ACHN (cell line): ENCODE measurements at places on chromosomes 3 and 15.

DNA sequence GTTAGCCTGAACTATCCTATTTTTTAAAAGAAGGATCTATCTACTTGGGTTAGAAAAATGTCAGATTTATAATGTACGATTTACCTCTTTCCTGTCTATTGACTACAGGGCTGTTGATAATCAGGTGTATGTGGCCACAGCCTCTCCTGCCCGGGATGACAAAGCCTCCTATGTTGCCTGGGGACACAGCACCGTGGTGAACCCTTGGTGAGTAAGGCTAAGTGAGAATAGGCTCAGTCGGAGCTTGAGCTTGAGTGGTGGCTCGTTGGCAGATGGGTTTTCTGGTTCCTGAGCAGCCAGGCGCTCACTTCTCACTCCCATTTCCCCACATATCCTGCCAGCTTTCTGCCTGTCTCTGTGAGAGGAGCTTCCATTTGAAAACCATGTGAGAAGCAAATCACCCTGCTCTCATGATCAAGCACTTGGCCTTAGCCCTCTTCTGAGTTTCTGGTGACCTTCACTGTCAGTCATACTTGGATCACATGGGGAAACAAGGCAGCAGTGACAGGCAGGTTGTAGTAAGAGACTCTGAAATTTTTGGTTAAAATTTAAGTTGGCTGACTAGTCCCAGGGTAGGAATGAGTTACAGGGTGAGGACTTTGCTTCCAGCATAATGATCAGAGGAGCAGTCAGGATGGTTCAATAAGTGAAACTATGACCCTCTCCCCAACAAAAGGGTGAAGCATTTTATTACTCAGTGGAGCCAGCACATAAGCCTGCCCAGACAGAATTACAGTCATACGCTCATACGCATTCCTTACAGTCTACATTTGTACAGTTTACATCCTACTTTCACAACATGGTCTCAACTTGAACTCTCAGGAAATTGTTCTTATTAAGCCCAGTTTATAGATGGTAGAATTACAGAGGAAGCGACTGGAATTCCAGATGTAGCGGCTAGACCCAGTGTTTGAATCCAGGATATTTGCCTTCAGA is 18.0 kb downstream of the NIT2 start:
- DNase-seq: no peak

DNA sequence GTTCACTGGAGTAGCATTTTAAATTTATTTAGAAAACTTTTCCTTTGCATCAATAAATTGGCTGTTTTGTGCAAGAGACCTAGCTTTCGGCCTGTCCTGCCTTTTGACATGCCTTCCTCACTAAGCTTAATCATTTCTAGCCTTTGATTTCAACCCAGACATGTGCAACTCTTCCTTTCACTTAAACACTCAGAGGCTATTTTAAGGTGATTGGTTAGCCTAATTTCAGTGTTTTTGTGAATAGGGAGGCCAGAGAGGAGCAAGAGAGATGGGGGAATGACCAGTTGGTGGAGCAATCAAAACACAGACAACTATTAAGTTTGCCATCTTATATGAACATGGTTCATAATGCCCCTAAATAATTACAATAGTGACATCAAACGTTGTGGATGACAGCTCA is 333.4 kb downstream of the SLC9A9 start:
- no peak for DNase-seq

DNA sequence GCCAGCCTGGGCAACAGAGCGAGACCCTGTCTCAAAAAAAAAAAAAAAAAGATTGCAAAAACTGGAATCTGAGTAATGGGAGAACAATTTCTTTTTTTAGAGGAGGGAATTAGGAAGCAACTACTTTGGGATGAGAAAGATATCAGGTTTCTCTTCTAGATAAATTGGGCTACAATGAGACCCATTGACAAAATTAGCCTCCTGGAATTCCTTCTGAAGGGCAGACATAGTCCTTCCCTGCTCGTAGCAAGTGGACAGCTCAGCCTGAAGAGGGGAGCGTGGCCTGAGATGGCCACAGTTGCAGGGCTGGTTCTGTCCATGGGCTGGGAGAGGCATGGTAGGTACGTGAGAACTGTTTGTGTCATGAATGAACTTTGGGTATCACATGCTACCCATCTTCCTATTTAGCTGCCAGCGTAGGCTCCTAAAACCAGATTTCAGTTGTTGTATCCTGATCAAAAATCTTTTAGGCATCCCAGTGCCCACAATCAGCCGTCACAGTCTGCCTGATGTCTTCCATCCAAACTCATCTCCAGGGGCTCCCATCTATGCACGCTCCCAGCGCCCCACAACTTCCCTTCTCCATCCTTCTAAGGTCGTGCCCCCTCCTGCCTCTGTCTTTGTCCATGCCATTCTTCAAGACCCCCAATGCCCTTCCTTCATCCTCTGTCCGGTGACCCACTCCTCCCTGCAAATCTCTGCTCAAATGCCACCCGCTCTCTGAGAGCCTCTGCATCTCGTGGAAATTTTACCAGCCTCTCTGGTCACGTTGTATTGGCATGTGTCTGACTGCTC is 92.0 kb upstream of the NR2E3 start:
- DNase-seq: no peak

DNA sequence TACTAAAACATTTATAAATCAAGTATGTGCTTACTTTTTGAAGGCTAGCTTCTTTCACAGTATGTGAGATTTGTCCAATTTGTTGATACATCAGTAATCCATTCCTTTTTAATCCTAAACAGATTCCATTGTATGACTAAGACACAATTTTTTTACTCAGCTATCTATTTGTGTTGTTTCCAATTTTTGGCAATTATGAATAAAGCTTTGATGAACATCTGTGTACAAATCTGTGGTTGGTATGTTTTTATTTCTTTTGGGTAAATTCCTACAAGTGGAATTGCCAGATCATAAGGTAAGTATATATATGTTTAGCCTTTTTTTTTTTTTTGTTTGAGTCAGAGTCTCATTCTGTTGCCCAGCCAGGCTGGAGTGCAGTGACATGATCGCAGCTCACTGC is 56.2 kb upstream of the VEPH1 start:
- DNase-seq: no peak

DNA sequence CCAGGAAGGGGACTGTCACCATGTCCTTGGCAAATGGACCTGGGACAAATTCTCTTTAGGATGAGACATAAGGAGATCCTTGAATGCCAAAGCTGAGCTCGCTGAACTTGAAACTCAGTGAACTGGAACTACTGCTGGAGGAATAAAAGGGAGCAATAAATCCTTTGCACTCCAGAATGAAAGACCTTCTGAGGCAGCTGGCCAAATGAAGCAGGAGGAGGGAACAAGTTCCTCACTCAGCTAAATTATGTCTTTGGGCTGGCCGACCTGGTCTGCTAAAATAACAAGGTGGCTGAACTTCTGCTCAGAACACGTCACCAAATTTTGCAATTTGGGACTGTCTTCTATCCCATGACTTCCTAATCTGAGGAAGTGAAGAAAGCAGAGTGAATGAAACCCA is 314.7 kb downstream of the LPP start:
- DNase-seq: peak; percentile 8
